Putamen (tissue), 1 donor: ENCODE measurements at places on chromosomes 2 and 18.

- DNase-seq: no peak
Observed at GRCh38 chr18:8625461-8626092, 16.3 kb downstream of the RAB12 start.

- peak; percentile 9 for DNase-seq
Observed at GRCh38 chr2:84022810-84023431, 436.2 kb downstream of the SUCLG1 start.

DNA sequence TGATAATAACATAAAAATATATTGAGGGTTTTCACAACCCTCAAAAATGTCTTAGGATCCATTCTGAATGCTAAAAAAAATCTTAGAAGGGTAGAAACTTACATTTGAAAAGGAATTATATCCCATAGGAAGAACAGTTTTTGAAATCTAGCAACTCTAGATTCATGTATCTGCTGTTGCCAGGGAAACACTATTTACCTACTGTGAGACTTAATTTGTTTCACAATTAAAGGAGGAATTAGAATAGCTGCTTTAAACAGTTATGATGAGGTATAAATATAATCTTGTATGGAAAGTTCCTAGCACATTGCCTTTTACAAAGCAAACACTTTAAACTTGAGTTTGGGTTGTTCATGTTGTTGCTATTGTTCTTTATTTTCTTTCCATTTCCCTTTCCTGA, 988.2 kb downstream of the SUCLG1 start:
- DNase-seq: no peak

- peak; percentile 37 for DNase-seq
Observed at GRCh38 chr2:152594022-152594766, 123.1 kb downstream of the PRPF40A start.

DNA sequence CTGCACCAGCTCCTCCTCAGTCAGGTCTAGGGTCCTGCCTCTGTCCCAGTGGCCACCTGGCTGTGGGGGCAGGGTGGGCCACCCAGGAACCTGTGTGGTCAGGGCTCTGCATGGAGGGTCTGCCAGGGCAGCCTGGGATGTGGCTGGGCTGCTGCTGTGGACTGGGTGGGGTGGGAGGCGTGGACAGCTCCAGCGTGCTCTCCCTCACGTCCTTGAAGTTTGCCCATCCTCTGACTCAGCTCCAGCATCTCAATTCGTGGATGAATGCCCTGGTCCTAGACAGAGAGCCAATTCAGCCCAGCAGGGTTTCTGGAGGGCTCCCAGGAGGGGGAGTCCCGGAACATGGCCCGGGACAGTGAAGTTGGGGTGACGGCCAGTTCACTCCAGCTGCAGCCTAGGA, 64.3 kb upstream of the EPAS1 start:
- peak; percentile 11 for DNase-seq

- DNase-seq: no peak
Observed at GRCh38 chr2:233178994-233179847, 72.3 kb upstream of the ATG16L1 start.

DNA sequence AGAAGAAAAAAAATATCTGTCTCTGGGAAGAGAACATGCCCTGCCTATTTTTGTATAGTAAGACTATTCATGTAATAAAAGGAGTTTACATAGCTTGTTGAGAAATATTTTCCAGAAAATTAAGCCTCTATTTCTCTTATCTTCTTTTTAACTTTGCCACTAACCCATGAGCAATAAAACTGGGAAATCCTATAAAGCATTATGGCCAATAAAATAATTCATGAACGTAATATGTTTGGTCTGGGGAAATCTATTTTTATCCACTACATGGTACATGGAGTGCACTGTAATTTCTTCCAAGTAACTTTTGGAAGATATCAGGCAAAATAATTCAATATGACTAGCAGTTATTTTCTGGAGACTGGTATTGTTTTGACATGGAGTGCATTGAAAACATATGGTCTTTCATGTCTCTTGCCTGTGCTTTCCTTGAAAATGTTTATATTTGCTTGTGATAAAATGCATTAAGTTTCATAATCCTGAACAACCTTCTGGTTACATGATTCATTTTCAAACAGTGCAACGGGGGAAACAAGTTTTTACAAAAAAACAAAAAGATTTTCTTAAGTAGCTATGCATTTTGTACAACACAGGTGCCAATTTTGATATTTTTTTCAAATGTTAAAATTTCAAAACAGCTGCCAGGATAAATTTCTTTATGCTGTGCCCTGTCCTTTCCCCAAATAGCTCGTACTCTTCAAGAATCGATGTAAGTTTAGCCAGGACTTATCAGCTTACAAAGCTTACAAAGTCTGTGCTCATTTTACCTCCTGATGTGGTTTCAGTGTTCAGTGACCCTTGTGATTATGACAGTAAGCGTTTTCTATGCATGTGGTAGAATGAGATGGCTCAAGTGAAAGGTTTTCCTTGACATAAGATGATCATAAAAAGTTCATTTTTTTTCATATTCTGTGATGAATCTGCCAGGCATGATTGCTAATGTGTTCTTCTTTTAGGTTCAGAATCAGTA, 194.5 kb downstream of the UBE2E3 start:
- DNase-seq: no peak

DNA sequence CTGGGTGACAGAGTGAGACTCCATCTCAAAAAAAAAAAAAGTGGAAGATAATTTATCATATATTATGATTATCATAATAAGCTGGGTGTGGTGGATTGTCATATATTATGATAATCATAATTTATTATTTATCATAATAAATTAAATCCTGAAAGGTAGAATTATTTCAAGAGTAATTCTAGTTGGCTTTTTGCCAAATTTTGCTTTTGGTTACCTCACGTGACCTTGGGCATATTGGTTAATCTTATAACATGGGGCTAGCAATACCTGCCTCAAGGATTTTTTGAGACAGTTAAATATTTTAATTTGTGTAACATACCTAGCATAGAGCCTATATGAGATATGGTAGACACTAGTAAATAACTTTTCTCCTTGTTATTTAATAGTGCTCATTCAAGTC, 111.3 kb upstream of the TTC27 start:
- no peak for DNase-seq

DNA sequence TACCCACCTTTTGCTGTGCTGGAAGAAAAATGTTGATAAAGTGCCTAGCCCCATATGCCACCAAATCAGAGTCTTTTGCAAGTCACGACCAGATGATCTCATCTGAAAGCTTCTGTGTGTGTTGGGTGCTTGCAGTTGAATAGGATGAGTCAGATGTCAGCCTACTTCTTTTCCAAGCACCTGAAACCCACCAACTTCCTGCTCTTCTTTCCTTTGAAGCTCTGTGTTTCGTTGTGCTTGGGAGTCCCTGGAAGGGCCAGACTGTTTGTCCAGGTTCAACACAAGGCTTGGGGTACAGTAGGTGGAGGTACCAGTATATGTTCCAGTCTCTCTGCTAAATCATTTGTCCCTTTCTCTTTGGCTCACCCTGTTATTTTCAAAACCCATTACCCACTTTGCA, 36.8 kb upstream of the LCLAT1 start:
- peak; percentile 45 for DNase-seq

DNA sequence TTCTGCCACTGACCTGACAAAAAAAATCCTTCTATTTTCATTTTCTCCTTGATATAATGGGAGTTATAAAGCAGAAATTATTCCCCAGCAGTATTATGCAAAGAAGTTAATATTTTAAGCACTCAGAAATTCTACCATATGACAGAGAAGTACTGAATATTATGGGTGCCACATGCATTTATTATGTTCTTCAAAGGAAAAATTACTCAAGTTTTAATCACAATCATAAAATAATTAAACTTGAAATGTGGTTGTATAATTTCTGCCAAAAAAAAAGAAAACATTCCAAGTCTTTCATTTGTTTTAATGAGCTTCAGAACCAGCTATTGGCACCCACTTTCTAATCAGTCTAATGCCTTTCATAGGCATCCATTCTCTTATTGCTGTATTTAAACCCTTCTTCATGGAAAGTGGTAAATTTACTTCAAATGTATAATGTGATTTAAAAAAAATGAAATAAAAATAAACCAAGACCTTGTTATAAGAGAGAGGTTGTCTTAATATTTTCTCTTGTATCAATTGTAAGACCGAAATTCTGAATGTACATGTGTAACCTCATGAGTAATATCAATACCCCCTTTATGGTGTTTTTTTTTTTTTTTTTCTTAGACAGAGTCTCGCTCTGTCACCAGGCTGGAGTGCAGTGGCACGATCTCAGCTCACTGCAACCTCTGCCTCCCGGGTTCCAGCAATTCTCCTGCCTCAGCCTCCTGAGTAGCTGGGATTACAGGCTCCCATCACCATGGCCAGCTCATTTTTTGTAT, 302.3 kb downstream of the IRS1 start:
- no peak for DNase-seq

DNA sequence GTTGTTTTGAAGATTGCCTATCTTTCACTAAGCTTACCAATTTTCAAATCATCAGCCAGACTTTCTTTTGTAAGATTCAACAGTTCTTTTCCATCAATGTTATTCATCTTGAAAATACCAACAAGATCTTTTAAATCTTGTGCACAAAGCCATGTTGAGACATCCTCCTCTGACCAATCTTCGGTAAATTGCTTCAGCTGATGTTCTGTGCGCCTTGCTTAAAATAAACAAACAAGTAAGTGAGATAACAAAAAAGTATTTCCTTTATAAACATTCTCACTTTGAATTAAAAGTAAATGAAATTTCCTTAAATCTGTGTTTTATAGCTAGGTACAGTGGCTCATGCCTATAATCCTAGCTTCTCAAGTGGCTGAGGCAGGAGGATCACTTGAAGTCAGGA, 30.3 kb downstream of the WDSUB1 start:
- DNase-seq: no peak

GRCh38 chr18:23867006-23867405, 147.5 kb upstream of the TTC39C start:
- no peak for DNase-seq

DNA sequence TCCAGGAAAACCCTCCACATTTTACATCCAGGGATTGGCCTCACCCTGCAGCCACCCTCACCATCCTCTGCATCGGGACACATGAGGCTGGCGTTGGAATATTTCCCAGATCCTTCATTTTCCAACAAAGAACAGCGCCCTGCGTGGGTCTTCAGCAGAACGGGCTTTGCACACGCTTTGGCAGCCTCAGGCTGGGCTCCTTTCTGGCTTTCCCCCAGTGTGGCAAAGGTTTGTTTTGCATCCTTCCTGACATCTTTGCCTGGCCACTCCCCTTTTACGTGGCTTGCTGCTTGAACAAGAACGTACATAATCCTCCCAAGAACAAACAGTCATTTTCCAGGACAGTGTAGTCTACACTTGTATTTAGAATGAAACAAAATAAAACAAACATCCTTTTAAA, 25.6 kb upstream of the GREB1 start:
- peak; percentile 39 for DNase-seq

- DNase-seq: no peak
Observed at GRCh38 chr2:25596516-25597244, 76.7 kb downstream of the DTNB start.

DNA sequence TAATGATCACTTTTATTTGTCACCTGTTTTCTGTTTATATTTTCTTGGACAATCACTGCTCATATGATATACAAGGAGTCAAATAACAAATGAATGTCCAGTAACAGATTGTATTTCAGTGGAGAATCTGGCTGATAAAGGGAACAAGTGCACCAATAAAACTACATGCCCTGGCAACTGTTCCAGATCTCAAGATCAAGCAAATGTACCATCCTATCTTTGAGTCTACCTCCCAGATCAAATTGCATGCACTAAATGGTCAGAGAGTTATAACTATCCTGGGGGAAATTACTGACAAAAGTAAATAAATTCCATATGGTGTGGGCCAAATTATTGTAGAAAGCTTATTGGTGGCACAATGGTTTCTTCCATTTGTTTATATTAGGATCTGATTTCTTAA, 452.8 kb downstream of the MBD2 start:
- DNase-seq: no peak

DNA sequence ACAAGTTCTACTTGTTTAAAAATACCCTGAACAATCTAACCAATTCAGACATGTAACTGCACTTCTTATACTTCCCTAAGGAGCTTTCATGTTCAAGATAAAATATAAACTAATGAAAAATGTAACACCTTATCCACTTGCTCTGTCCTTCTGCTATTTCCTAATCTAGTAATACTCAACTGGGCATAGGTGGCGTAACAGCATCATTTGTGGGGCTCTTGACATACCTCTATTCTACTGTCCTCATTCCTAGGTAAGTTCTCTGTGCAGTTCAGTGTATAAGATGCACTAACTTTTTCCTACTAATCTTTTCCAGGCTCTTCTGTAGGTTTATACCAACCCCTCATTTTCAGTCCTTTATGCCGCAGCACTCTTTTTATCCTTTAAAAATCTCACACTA, 36.7 kb downstream of the PRKD3 start:
- DNase-seq: no peak

DNA sequence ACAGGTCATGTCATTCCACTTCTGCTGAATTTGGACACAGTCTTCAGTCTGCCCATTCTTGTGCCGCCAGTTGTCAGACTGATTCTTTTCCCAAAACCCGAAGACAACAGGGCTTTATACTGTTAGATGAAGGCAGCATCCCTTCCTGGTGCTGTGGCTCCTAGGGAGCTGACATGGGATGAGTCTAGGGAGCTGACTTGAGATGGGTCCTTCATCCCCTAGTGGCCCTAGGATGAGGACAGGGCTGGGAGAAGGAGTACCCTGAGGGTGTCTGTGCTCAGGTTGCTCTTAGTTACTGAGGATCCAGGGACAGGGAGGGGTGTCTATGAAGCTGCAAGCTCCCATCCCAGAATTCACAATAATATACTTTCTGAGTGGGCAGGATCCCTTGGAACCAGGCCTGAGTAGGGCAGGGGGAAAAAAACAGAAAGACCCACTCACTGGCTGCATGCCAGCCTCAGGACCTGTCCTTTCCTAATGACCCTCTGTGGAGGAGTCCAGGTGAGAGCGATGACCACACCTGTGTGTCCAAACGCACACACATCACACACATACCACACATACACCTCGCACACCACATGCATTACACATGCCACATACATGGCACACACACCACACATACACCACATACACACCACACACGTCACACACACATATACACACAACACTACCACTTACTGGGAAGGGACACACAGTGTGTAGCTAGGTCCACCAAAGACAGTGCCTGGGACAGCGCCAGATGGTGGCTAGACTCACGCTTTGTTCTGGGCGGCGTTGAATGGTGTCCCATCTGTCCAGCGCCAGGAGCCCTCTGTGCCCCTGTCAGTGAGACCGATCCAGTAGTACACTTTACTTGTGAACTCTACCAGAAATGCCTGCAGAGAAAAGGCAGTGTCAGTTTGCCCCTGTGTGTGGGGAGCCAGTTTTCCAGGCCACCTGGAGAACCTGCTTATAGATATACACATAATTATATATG, 11.1 kb downstream of the CLEC4F start:
- no peak for DNase-seq

GRCh38 chr18:32550963-32551362, 80.3 kb upstream of the GAREM1 start:
- DNase-seq: no peak
